Upper lobe of right lung (tissue), 1 donor: ENCODE measurements at places on chromosomes 7 and 10. TPM values are rescaled to one million over a fixed set of nuclear protein-coding genes. Genes with fewer than 3 reads are reported as not detected.

GRCh38 chr10:12507165-12507850, 158.0 kb downstream of the CAMK1D start:
- no peak for DNase-seq

DNA sequence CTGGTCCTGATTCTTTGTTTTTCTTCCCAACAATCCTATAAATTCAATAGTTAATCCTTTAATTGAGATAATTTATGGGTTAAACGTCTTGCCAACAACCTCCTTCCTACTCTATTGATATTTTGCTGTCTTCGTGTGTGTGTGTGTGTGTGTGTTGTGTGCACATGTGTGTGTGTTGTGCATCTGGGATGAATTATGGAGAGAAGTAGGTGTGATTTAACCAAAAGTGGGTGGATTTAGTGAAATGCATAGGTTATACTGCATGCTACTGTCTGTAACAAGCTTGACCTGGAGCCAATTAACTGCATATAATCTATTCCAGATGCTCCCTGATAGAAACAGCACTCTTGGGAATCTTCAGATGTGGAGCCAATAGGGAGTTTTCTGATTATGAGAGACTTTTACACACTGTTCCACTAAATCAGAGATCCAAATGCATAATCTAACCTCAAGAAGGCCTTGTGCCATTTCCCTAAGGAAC, 61.2 kb downstream of the SEMA3D start:
- no peak for DNase-seq

DNA sequence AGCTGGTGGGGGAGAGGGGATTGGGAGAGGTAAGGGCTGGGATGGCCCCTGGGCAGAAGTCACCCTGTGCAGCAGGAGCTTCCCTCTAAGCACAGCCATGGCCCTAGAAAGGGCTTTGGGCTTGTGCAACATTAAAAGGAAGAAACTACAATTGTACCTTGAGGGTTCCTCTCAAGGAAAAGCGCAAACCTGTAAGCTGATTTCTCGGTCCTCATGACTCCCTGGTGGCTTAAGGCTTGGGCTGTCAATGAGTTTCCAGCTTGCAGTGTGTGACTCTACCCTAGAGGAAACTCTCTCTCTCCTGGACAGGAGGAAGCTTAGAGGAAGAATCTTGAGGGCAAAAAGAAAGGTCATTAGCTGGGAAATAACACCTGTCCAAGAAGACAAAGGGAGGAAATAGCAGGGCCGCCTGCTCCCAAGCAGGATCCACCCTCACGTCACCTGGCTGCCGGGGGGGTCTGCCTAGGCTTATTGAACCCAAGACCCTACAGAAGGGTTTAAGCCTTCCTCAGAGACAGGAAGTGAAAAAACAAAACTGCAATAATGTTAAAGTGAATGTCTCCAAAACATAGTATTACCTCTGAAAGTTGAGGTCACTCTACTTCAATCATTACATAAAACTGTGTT, 112.5 kb downstream of the WDR11 start:
- DNase-seq: no peak

DNA sequence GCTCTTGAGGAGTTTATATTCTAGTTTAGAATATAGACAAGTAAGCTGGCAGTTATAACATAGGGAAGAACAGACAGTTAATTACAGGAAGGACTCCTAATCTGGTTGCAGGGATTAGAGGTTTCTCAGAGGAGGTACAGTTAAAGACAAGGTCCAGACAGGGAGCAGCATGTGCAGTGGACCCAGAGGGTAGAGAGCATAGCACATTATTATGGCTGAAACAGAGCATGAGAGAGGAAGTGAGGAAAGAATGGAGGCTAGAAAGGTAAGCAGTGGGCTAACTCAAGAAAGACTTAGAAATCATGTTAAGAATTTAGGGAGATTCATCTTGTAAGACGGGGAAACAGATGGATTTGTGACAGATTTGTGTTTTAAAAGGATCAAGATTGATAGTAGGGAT, 9.7 kb downstream of the MIOS start:
- no peak for DNase-seq

GRCh38 chr10:12579954-12580858, 230.9 kb downstream of the CAMK1D start:
- no peak for DNase-seq

- DNase-seq: no peak
Observed at GRCh38 chr10:79125092-79125491, 56.3 kb downstream of the ZMIZ1 start.

GRCh38 chr10:116150606-116151005, 122.4 kb downstream of the GFRA1 start:
- DNase-seq: no peak

GRCh38 chr7:29398011-29398410, 165.6 kb upstream of the PRR15 start:
- DNase-seq: no peak

GRCh38 chr10:28628184-28628893, 49.0 kb upstream of the BAMBI start:
- DNase-seq: peak; percentile 86

DNA sequence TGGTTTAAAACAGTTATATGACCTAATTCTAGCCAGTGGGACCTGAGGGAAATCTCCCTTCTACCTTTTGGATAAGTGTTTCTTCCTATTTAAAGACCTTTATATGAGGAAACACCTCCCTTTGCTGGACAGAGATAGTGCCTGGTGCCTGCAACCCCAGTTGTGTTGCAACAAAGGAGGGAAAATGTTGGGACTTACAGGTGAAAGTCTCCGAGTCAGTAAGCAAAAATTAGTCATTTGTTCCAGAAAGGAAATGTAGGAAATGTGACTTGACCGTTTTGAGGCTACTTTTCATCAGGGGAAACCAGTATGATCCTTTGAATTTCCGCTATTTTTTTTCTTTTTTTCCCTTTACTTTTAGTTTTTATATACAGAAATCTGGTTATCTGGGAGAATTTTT, 165.5 kb downstream of the DKK1 start:
- DNase-seq: no peak

- DNase-seq: no peak
Observed at GRCh38 chr10:101319241-101319915, 34.6 kb upstream of the BTRC start.

- DNase-seq: no peak
Observed at GRCh38 chr7:53325061-53325460, 289.6 kb downstream of the POM121L12 start.

GRCh38 chr10:48682265-48682664, 2.4 kb upstream of the WDFY4 start:
- DNase-seq: no peak

Gene SPAM1
- not detected for total RNA-seq

Gene RBP3
- not detected for total RNA-seq

Gene GSAP
- 64.9 TPM for total RNA-seq

Gene GBX1
- total RNA-seq: not detected

Gene KLHL7
- 16.4 TPM for total RNA-seq
